ENCODE measurements at places on chromosomes 12 and 14.
A peak's percentile ranks its signal among the peaks of the same experiment; 100 is the strongest.

DNA sequence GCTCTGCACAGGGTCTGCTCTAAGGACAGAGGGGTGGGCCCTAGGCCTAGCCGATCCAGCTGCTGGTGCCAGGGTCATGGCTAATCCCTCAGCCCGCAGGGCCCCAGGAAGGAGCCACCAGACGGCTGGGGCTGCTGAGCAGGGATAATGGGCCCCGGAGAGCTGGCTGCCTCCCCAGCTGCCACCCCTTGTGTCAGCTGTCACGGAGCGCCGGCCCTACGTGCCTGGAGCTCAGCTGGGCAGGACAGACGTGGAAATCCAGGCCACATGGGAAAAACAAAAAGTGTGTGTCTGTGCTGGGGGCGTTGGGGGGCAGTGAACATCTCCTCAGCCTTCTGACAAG, 36.2 kb downstream of the CHGA start:
- no peak for DNase-seq

DNA sequence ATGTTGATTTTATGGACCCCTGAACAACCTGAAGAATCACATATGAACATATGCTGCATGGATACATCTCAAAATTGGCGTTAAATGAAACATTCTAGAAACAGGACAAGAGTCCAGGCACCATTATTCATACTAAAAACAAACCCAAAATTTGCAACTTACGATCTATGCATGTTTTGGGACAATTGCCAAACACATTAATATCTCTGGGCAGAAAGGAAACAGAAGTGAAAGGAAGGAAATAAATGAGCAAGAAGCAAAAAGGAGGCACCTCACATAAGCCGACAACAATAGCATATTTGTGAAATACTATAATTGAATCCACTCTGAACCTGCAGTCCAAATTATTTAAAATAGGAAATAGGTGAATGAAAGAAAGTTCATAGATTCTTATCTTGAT, 1505.3 kb downstream of the AACS start:
- DNase-seq: no peak

DNA sequence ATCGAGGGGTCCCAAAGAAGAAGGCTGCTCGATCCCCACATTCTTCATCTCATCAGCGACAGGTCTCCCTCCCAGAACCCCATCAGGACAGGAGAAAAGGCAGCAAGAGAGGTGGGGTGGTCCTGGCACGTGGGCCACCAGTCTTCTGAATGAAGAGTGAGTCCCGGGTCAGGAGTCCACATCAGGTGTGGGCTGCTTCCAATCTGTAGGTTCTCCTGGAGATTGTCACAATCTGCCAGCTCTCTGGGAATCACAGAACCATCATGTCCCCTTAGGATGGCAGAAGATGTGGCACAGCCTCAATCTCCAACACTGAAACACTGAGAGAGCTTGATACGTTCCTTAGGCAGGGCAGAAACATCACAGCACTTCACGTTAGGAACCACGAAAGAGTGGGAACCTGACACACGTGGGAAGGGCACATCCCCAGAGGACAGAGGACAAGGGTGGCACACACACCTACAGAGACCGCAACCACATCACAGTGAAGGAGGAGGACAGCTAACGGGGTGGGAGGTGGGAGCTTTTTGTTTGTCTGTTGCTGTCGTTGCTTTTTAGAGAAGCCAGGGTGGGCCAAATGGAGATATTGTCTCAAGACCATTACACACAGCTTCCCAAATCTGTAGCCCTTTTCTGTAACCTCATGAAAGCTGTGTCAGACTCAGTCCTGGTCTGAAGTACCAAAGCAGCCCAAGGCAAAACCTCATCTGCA, 284.5 kb downstream of the DPF3 start:
- DNase-seq: no peak

DNA sequence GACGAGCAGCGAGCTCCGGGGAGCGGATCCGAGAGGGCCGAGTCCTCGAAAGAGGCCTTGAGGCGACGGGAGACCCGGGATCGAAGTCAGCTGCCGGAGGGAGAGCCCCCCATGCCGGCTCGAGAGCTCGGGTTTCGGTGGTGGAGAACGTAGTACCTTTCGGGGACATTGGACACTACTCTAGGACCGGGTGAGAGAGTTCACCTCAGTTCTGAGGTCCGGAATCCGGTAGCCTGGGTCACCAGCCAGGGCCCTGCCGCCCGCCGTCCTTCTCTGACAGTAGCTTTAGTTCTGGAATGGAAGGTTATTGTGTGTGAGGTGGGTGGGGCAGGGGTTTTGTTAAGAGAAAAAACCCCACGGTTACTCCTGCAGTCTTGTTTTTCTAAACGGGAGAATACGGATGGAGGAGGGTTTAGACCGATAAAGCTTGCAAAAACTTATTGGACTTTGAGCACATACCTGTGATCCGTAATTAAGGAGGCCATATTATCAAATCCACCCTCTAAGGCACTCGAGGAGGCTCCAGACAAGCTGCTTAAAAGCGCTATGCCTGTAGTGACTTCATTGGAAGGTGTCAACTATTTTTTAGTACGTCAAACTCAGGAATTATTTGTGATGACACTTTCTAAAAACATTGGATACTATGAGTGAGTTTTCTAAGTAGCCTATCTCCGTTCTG, 765 bp downstream of the SCYL2 start:
- DNase-seq: no peak

DNA sequence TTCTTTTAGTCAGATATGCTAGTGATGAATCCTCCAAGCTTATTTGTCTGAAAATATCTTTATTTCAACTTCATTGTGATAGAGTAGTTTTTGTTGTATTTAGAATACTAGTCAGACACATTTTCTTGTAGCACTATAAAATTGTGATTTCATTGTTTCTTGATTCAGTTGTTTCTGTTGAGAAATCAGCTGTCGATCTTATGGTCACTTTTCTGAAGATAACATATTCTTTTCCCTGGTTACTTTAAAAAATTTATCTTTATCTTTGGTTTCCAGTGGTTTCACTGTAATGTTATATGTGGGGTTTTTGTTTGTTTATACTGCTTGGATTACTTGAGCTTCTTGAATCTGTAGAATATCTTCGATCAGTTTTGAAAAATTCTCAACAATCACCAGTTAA, 426.1 kb downstream of the SOX5 start:
- no peak for DNase-seq

DNA sequence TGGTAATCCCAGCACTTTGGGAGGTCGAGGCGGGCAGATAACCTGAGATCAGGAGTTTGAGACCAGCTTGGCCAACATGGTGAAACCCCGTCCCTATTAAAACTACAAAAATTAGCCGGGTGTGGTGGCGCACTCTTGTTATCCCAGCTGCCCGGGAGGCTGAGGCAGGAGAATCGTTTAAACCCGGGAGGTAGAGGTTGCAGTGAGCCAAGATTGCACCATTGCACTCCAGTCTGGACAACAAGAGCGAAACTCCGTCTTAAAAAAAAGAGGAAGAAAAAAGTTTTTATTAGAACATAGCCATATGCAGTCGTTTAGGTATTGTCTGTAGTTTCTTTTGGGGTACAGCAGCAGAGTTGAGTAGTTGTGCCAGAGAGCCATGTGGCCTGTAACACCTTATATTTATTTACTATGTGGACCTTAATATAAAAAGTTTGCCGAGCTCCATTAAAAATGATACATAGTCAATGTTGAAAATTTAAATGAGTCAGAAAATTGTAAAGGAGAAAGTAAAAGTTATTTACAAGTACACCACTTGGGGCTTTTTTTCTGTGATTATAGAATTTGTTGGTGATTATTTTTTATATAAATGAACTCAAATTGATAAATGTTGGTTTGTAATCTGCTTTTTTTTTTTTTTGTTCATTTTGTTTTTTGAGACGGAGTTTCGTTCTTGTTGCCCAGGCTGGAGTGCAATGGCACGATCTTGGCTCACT, 2.2 kb downstream of the ADIPOR2 start:
- DNase-seq: no peak

- no peak for DNase-seq
Measured at GRCh38 chr12:20950248-20950647, 139.7 kb downstream of the SLCO1B3 start.

- no peak for DNase-seq
Measured at GRCh38 chr14:74616507-74616906, 4.5 kb upstream of the LTBP2 start.

GRCh38 chr12:106048676-106049075, 90.1 kb downstream of the NUAK1 start:
- no peak for DNase-seq

DNA sequence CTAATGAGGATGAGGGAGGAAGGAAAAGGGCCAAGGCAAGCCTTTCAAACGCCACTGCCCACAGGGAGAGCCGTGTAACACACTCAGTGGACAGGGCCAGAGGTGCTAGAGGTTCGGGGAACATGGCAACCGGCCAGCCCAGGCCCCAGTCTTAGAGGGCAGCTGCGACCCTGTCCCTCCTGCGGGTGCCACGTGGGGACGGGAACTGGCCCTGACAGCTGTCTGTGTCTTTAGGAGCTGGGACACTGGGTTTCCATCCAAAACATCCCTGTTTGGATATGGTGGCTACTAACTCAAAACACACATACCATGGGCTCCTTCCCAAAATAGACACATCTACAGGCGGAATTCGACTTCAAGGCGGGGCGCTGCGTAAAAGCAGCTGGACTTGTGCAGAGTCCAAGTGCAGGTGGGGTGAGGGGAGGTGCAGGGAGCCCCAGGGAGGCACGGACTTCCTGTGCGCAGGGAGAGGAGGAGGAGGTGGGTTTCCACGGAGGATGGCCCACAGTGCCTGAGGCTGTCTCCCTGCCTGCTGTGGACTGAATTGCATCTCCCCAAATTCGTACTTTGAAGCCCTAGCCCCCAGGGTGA, 184.7 kb downstream of the PIWIL1 start:
- no peak for DNase-seq

DNA sequence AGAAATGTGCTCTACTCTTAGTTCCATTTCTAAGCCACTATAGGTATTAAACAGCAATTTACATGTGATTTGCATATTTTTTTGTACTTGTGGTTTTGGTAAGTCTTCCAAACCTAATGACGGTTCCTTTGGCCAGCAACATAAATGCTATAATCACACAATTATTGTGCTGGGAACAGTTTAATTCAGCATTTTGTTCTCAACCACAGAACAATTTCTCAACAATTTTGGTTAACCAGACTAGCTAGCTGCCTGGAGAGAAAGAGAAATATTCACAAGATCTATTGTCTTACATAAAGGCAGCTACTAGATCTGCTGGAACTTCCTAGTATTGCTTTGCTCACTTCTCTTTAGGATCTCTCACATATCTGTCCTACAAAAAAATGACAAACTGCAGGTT, 265.3 kb downstream of the SOX5 start:
- no peak for DNase-seq

- no peak for DNase-seq
Measured at GRCh38 chr12:20050221-20050620, 318.1 kb upstream of the PDE3A start.

GRCh38 chr12:44428825-44429224, 447.3 kb downstream of the NELL2 start:
- no peak for DNase-seq

DNA sequence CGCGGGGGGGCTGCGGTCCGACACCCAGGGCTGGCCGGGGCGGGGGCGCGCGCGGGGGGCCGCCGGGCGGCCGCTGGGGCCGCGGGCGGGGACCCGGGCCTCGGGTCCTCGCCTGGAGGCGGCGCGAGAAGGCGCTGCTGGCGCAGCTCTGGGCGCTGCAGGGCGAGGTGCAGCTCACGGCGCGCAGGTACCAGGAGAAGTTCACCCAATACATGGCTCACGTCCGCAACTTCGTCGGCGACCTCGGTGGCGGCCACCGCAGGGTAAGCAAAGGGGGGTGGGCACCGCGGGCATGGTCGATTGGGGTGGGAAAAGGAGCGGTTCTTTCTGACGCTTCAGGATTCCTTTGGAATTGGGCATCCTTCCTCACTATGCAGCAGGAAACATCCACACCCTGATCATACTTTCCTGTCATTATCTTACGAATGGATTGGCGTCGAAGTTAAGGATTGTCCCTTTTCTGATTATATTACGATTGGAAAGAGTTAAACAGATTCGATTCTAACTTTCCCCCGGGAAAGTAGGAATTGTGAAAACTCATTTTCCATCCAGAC, 798 bp downstream of the PDZRN4 start:
- peak; percentile 20 for DNase-seq

DNA sequence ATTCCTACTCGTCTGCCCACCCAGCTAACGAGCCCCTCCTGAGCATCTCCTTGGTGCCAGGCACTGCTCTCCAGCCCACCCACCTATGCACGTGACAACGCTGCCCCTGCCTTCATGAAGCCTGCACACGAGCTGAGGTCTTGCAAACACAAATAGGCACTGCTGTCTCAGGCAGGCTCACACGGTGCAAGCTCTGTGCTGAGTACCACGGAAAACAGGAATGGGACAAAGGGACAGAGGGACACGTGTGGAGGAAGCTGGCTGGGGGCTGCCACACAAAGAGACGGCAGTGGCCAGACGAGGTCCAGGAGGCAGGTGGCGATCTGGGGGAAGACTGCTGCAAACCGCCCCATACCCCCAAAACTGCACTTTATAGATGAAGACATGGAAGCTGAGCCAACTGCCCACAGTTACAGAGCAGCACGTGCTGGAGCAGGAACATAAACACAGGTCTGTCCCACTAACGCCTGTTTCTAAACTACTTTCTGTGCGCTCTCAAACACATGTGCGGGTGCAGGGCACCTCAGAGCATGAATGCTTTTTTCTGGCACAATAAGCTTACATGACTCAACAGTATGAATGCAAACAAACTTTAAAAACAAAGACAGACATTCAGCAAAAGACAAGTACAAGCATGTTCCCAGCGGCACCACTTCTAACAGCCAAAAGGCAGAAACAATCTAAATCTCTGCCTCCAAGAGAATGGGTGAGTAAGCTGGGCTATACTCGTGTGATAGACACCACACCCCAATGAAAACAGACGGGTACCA, 64.5 kb downstream of the AMN start:
- DNase-seq: no peak

- no peak for DNase-seq
Measured at GRCh38 chr12:12266389-12266872, 413 bp downstream of the LRP6 start.

DNA sequence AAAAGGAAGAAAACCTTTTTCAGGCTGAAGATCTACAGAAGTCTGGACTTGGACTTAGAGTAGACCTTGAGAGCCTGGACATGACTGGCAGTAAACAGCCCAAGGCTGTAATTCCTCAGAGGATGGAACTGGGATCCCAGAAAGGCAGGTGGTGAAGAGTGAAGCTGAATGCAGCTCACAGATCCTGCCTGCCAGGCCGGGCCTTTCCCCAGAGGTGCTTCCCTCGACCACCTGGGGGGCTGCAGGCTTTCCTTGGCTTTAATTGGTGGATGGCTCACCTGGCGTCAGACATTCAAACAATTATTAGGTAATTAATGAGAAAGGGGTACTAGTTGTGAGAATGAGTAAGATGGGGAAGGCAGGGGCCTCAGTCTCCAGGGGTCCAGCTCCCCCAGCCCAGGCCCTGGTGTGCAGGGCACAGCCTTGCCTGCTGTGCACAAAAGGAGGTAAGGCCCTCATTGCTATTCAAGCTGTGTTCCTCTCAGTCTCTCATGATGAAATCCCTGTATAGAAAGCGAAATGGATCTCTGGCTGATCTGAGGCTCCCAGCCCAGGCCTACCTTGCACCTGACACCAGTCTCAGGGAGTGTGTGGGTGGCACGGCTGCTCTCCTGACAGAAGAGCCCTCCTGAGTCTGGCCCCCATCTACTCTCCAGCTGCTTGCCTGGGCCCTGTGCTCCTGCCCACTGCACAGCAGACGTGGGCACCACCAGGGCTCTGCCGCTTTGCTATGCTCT, 63.0 kb upstream of the TCL1A start:
- no peak for DNase-seq

GRCh38 chr14:63563370-63564026, 20.3 kb upstream of the PPP2R5E start:
- no peak for DNase-seq

GRCh38 chr12:81705586-81705985, 53.6 kb downstream of the PPFIA2 start:
- DNase-seq: no peak

- DNase-seq: no peak
Measured at GRCh38 chr12:60180298-60180697, 584.5 kb downstream of the SLC16A7 start.
